LNCaP clone FGC (cell line): ENCODE measurements at places on chromosomes 6 and 20.

- DNase-seq, result no peak
Measured at GRCh38 chr6:160730911-160731310, 28.9 kb downstream of the PLG start.

DNA sequence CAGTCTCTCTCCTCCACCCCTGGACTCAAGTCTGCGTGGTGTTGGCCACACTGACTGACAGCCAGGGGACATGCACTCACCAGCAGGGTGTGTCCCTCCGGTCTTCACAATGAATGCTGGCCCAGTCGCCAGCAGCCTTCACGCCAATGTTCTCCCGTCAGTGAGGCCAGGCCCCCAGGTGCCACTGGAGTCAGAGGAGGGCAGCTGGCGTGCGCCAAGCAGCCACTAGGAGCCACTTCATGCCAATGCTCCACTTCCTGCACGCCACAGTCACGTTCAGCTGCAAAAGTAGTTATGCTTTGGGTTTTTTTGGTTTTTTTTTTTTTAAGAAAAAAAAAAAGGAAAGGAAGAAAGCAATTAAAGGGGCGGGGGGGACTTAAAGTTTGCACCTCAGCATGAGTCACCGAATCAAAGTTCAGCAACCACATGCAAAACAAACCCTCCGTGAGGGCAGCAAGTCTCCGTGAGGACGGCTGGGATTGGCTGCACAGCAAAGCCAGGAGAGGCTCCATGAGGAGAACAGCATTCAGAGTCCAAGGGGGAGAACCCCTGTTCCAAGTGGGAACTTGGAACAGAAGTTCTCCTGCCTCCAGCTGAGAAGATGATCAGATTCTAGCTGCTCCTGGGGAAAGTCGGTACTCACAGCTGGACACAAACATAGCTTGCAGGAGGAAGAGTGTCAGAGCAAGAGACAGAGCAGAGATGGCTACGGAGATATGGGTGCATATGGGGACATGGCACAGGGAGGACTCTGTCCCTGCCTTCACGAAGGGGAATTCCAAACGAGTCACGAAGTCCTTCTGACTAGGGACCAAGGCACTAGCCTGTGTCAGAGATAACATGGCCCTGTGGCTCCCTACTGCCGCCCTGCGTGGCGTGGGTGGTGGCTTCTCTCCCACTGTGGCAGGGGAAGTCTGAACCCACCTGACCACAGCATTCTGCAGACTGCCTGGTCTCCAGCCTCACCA, at the start of gene ZC3H12D:
TSS of gene ZC3H12D (minus strand) at position 282 of the 968 bp plus-strand sequence. CDS start 10,471 bp downstream, outside the sequence.
- DNase-seq, result no peak

DNA sequence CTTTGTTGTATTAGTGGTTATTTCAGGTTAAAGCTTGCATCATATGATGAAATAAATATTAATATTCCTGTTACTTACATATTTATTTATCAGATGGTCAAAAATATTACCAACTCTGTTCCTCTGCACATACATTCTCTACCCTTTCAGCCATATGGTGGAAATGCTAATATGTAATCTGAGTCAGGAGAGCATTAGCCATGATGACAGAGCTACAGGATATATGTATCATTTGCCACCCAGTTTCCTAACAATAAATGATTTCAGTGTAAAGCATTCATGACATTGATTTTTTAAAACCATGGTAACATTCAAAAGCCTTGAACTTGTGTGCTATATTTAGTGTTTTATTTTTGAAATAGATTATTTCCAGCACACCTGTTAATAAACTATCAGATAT, 16.6 kb downstream of the POPDC3 start:
- no peak for DNase-seq

DNA sequence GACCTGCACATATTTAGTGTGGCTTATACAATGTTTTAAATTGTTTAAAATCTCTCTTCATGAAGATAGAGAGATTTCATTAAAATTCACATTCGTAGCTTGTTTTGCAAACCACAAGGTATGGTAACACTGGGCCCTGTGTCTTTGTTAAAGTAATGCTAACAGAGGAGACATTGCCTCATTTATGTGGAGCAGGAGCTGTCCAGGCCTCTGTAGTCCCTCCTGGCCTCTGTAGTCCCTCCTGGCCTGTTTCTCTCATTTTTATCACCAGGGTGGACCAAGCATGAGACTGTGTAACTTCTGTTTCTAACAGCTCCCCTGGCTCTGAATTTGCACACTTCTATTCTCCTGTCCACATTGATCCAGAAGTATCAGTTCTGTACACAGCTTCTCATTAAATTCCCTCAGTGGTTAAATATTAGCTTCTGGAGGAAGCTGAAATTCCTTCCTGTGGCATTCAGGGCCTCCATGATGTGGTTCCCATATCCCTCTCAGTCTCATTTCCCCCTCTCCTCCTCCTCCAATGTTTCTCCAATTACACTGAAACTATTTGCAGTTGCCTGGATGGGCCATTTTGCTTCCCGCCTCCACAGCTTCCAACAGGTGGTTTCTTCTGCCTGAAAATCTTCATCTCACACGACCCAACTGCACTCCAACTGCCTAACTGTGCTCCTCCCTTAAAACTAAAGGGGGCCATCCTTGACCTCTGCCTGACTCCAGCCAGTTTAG, 340.4 kb downstream of the SYNE1 start:
- DNase-seq, result no peak
